GDM1 (cell line): ENCODE measurements at places on chromosomes 3 and 15.

DNA sequence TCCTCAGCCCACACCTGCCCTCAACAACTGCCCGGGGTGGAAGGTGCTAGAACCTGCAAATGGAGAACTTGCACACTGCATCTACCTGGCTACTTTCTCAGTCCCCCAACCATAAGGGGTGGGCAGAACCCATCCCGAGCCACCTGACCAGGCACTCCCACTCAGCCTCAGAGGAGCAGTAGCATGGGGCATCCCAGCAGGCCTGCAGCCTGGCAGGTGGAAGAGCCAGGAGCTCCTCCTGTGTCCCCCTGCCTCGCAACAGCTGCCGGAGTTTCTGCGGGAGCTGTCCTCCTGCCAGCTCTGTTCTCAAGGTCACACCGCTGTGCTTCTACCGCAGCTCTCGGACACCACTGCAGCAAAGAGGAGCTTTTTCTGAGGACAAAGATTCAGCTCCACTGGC, 27.5 kb downstream of the RAB6B start:
- DNase-seq: no peak

DNA sequence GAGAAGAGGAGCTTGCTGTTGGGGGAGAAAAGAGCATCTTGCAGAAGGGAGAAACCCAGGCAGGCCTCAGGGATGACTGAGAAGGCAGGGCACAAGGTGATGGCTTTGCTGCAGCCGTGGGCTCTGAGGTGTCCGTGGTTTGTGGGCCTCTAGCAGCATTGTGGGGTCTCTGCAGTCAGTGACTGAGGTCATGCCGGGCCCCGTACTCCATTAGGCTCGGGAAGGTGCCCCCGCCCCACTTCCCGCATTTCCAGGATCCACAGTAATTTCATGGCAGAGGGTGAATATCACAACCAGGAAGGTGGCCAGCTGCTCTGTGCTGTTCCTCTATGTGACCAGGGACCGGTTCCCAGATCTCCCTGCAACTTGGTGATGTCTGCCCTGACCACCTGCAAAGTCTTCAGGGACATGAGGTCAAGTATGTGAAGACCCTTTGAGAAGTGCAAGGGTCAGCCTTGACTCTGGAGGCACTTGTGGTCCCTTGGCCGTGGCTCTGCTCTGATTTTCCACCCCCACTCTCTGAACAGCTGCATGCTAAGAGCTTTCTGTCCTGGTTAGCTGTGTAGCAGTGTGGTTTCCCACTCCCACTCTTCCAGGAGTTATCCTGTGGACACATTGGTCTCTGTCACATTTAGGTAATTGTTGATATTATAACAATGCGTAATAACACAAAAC, 3.6 kb downstream of the KLF13 start:
- no peak for DNase-seq

- peak; percentile 3 for DNase-seq
Measured at GRCh38 chr3:101381809-101382208, 61.4 kb upstream of the IMPG2 start.

- DNase-seq: no peak
Measured at GRCh38 chr15:42854576-42854975, 66.0 kb downstream of the TTBK2 start.

DNA sequence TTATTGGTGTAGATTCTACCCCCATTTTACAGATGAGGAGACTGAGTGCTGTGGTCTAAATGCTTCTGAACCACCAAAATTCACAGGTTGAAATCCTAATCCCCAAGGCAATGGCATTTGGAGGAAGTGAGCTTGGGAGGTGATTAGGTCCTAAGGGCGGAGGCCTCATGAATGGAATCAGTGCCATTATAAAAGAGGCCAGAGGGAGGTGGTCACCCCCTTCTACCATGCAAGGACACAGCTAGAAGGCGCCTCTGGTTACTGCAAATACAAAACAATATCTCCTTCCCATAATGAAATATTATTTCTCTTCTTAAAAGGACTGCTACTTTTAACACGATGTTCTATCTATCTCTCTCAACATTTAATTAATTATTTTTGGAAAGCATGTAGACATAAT, 223.5 kb downstream of the NEK10 start:
- no peak for DNase-seq

DNA sequence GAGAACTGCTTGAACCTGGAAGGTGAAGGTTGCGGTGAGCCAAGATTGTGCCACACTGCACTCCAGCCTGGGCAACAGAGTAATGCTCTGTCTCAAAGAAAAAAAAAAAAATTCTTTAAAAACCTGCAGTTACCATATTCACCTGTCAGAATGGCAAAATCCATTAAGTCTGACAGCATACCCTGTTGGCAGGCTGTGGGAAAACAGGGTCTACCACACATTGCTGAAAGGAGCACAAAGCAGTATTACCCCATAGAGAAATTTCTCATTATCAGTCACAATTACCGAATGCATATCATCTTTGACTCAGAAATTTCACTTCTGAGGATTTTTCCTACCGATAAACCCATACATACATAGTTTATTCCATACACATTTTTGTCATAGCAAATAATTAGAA, 264.1 kb upstream of the SLCO3A1 start:
- DNase-seq: no peak

DNA sequence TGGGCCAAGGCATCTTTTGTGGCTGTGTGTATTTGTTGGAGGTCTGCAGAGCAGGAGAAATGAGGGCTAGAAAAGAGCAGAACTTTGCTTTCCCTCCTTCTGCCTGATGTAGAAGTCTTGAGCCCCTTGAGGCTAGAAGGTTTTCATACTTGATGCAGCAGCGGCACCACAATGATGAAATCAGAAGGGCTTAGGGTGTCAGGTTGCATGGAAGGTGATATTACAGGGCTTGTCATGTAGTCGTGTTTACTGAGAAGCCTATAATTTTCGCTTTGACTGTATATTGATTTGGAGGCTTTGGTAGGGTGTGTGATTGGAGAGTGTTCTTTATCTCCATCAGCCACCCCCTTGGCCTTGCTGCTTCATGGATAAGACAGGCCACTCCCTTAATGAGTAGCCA, 339.8 kb downstream of the THSD4 start:
- no peak for DNase-seq

DNA sequence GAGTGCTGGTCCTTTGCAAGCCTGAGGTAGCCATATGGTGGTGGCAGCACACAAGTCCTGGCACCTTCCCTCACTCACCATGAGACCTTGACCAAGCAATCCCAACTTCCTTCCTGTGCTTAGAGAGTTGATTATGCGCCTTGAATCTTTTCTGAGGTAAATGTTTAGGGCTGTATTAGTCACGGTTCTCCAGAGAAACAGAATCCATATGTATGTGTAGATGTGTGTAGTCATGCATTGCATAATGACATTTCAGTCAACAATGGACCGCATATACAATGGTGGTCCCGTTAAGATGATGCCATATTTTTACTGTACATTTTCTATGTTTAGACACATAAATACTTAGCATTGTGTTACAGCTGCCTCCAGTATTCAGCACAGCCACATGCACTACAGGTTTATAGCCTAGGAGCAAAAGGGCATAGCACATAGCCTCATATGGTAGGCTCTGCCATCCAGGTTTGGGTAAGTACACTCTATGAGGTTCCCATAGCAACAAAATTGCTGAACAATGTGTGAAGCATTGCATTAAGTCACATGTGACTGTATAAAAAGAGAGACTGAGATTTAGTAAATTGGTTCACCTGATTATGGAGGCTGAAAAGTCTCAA, 20.2 kb upstream of the NUP210 start:
- DNase-seq: no peak

DNA sequence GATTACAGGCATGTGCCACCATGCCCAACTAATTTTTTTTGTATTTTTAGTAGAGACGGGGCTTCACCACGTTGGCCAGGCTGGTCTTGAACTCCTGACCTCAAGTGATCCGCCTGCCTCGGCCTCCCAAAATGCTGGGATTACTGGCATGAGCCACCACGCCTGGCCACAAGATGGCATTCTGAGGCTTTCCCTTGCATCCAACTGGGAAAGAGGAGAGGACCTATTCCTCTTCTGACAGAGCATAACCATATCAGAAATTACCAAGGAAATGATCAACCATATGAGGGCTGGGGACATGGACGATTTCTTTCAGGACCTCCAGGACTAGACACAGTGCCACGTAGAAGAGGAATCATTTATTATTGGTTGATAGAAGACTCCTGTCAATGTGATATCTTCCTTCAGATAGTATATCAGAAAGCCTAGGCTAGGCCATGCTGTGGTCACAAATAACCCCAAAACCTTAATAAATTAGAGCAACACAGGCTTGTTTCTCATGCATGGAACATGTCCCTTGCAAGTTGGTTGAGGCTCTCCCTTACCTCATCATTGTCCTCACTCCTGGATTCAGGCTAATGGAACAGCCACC, 372.3 kb upstream of the IL12A start:
- DNase-seq: no peak

GRCh38 chr3:31210068-31210645, 315.7 kb upstream of the GADL1 start:
- no peak for DNase-seq

- peak; percentile 42 for DNase-seq
Measured at GRCh38 chr15:90143166-90143655, 40.9 kb upstream of the IDH2 start.

DNA sequence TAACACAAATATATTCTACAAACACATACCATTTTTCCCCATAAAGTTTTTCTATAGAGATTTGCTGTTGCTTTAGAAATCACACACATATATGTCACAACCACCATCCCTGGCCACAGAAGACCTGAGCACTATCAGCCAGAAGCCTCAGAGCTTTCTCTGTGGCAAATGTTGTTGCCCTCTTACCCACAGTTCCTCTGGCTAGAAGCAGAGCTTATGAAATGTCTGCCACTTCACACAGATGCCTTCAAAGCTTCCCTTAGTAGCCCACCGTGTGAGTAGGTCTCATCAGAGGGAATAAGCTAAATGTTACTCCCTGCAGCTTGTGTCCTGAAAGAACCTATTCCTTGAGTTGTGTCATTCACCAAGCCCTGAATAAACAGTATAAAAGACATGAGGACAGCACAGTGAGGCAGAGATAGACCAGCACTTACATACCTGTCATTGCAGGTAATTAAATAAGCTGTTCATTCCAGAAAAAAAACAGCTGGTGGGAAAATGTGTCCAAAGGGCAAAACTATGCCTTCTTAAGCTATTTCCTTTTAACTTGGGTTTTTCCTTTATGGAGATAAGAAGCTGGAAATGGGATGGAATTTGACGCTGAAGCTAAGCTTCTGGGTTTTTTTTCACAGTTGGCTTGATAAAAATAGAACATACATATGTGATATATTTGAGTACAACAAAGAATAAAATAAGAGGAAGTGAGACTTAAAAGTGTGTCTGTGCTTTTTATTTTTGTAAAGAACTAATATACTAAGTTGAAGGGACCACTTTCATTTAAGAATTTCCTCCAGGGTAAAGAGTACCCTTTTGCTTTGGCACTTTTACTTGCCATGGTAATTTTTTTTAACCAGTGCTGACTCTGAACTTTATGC, 391.4 kb downstream of the KCNH8 start:
- DNase-seq: no peak

GRCh38 chr3:95719481-95719880, 1094.9 kb upstream of the EPHA6 start:
- no peak for DNase-seq

GRCh38 chr3:72821161-72821781, 27.0 kb downstream of the SHQ1 start:
- DNase-seq: peak; percentile 29

DNA sequence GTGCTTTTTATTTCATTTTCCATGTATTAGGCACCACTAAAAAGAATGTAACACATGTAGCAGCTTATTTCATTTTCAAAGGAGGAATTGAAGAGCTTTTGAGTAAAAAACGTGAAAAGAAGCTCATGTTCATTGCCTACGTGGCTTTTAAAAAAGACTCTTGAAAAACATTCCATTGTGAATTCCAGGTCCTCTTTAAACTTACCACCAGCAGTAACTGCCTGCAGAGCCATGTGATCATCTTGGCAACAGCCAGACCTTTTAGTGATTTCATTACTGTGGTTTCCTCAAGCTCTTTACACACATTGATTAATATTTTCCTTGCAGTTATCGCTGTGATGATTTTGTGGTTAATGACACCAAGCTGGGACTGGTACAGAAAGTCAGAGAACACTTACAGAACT, 43.8 kb upstream of the FBXL22 start:
- no peak for DNase-seq

GRCh38 chr15:58605931-58606530, 143.5 kb downstream of the ADAM10 start:
- no peak for DNase-seq

DNA sequence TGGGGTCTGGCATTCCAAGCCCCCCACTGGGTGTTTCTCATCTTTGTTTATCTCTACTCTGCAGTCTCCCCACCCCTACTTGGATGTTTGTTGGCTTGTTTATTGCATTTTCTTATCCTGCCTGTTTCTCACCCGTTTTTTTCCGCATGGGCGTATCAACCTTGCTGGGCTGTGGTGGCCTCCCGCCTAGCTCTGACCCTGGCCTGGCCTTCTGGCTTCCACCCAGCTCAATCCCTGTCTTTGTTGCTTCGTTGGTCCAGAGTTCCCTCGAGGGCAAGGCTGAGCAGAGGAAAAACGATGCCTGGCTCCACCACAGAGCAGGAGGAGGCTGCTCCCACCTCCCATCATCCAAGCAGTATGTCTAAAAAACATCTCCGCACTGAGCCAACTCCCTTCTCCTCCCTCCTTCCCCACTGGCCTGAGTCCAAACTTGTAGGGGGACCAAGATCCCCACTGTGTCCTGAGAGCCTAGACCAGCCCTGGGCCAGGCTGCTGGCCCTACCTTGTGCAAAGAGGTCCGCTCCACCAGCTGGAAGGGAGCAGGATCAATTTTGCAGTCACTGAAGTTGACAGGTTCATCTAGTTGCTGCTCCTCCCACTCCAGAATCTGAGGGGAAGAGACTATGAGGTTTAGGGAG, 9.8 kb downstream of the CLCN2 start:
- no peak for DNase-seq

GRCh38 chr3:120182613-120183511, 88.6 kb upstream of the GSK3B start:
- no peak for DNase-seq

- DNase-seq: no peak
Measured at GRCh38 chr15:39692356-39693327, 90.0 kb downstream of the FSIP1 start.

DNA sequence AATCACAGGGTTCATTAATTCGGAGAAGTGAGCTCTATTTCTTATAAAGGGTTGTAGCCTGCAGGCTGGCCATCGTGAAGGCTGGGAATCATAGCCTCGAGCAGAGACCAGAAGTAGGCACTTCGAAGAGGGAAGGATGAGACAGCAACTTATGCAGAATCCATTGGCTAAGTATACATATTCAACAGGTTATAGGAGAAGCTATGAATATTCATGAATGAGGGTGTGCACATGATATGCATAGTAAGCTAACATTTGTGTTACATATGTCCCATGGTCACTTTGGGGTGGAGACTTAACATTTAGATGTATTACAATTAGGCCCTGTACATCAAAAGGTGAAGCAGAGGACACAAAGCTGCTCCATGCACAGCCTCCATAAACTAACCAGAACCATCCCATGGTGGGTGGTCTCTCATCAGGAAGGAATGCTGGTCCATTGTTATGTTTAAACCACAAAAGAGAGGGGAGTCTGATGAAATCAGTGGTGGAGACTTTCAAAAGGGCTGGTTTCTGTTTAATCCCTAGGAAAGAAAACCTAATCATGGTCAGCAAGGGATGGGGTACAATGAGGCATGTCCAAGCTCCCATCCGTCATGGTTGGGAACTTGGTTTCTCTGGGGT, 80.8 kb upstream of the FHIT start:
- no peak for DNase-seq

GRCh38 chr15:65042776-65043327, 2.3 kb upstream of the SLC51B start:
- DNase-seq: no peak
